Ascending aorta (tissue), 2 donors: ENCODE measurements at places on chromosomes 7 and 10.

DNA sequence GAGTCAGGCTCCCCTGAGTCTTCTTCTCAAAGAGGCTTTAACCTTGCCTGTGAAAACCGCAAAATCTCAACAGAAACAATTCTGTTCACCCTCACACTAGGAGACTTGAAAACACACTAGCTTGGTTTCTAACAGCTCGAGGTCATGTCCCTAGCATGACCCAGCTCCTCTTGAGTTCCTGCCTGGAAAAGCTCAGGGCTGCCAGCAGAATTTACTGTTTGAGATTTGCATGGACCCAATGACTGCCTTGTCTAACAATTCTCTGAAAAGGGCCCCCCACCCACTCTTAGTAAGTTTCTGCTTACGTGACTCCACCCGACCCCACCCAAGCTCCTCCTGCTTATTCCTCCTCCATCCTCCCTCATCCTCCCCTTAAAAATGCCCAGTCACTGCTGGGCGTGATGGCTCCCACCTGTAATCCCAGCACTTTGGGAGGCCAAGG lies 85.1 kb upstream of the KMT2C start:
- DNase-seq = no peak

GRCh38 chr10:75211007-75211691 lies 553 bp downstream of the VDAC2 start:
- no peak for DNase-seq

DNA sequence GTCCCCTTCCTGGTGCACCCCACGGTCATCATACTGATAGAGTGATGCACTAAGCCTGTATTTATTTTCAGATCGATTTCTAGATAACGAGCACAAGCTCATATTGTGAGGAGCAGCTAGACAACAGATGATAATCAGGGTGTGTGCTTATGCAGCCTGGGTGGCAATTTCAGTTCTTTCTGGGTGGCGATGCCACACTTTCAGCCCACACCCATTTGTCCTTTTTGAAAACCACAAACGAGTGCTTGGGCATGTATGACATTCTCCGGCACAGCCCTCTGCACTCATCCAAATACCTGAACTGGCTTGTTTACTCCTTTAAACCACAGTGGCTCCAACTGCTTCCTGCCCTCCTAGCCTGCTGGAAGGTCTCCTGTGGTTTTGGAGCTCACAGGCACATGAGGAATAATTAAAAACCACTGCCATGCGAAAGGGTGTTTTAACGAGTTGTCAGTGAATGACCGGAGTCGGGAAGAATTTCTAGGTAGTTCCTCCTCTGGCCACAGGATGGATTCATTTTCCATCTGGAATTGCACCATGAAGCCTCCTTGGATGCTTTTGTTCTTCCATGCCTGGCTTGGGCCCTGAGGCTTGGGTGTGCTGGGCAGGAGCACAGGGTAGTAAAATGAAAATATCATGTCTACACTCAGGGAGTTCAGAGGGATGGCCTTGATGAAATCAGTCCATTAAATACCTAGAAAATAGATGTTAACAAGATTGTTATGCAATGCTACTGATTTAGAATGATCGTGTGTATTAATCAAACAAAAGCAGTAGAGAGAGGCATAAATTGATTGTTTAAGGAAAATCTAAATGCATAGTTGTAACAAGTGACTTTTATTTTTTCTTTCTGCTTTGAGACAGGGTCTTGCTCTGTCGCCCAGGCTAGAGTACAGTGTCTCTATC lies 52.4 kb upstream of the ITGB1 start:
- DNase-seq = no peak

DNA sequence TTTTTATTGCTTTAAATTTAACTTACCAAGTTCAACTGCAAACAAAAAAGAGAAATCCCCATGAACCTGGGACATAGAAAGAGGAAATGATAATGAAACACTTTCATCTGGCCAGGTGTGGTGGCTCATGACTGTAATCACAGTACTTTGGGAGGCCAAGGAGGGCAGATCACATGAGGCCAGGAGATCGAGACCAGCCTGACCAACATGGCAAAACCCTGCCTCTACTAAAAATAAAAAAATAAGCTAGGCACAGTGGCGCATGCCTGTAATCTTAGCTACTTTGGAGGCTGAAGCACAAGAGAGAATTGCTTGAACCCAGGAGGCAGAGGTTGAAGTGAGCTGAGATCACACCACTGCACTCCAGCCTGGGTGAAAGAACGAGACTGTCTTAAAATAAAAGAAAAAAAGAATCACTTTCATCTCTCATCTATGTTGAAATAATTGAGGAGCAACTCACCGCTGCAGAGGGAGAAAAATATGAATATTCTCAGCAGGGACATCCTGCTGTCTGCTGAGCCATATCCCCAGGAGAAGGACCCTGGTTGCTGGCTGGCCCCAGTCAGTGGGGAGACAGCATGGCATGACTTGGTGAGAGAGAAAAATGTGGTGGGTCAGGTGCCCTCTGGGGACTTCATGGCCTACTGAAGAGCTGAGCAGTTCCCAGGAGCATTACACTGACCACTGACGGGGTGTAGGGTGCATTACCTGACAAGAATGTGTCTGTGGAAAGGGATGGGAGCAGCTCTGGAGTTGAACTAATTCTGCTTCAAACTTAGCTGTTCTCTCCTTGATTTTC lies 22.8 kb upstream of the TARP start:
- DNase-seq = no peak

- no peak for DNase-seq
Measured at GRCh38 chr7:31562002-31562401, 48.1 kb downstream of the ITPRID1 start.

DNA sequence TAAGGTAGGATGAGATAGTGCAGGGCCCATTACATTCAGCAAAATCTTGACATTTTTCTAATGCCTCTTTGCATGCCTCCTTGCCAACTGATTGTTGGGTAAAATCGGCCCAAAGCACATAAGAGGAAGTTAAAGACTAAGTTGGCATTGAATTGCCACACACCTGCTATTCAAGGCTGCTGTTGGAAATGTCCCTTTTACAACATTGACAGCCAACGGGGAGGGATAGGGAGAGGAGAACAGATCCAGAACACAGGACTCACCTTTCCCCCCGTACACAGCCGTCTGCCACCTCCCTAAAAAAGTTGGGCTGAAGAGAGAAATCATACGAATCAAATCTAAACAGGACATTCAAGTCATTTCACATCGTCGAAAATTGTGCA lies 695 bp downstream of the FAM237B start:
- no peak for DNase-seq

- no peak for DNase-seq
Measured at GRCh38 chr7:32643194-32643593, 147.9 kb downstream of the AVL9 start.

DNA sequence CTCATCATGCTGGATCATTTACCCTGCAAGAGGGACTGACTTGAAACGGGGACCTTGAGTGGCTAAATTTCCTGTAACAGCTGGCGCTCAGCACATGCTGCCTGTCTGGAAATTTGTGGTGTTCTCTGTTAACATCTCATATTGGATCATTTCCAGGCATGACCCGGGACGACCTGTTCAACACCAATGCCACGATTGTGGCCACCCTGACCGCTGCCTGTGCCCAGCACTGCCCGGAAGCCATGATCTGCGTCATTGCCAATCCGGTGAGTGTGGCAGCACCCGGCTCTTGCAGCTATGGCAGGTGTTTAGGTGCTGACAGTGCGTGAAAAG lies 9.9 kb downstream of the MDH2 start:
- DNase-seq = no peak

DNA sequence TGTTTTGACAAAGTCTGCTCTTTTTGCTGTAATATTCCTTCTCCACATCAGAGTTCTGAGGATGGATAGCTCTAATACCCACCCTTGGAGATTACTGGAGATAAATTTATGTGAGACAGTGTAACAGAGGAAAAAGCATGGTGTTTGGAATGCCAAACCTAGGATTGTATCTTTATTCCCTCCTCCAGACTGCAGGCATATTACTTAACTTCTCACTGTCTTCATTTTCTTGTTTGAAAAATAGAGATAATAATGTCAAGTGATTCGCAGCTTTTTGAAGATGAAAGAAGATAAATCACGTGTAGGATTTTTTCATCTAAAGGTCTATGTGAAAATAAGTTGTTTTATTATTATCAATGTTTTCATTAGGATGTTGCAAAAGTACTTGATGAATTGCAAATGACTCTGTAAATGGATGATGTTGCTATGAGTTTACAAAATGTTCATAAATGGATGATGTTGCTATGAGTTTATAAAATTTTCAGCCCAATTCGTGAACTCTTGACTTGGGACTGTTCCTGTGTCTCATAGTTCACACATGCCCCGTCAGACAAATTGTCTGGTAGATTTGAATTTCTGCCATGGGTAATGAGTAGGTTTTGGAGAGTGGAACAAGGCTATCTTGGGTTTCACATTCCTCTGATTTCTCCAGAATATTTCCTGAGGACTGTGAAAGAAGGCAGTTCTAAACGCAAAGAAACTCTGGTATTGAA lies 113.1 kb upstream of the IGFBP3 start:
- DNase-seq = no peak

DNA sequence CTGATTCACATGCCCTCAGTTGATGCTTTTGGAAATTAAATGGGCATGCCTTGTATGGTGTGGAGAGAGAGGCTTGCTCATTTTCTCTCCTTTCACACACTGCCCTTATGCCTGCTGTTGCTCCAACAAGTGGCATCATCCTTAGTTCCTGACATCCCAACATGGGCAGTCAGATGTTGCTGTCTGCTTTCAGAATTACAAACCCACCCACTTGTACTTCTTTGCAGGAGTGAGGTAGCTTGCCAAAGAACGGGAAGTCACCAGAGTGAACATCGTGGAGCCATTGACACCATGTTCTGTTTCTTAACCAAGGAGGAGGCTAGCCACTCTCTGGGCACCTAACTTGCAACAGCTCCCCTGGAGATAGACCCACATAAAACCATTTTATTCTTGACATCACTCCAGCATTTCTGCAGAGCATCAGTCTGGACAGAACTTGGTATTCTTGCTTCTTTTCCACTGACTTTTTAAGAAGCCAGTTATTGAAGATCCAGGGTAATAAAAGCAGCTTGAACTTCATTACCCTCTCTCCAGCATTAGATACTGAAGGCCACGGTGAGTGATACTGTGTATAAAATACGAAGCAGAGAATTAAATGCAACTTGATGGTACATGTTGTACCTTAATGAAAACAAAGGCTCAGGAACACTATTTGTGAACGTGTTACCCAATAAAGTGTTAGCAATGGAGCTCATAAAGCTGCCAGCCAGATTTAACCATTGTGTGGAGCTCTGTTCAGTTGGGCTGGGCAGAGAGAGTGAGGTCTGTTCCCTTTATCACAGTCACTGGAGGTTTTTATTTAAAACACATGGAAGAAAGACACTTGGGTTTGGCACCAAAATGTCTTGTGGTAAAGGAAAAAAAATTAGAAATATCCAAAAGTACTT lies 195.8 kb upstream of the HABP2 start:
- no peak for DNase-seq

DNA sequence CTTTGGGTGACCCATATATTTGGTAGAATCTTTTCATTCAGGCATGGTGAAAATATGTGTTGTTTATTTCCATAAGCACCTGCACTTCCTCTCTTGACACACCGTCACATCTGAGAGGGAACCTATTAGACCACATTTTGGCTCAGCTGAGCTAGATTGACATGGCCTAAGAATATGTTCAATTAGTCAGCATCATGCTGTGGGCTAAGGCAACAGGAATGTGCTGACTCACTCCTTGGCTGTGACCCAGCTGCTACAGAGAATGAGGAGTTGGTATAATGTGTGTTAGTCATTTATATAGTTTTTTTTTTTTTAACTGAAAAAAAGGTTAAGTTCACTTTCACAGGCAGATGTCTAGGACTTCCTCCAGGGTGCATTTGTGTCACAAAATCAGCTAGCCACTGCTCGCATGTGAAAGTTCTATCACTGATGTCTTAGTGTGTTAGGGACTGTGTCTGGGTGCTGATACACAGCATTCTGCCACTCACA lies 180.6 kb downstream of the SEMA3E start:
- DNase-seq = peak; percentile 59

DNA sequence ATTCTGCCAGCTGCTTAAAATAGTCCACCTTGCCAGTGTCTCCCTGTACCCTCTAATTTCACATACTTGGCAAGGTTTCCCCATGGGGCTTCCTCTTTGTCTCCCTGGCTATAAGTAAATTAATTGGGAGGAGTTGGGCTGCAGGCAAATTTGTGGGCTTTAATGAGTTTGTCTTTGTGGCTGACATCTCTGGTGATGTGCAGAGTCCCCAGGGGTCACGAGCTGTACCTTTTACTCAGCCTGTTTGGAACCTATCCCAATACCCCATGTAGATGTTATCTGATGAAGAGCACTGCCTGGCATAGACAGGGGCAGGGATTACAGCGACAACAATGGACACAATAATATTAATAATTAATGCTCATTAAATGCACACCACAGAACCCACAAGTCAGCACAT lies 132.5 kb downstream of the SLIT1 start:
- DNase-seq = no peak

DNA sequence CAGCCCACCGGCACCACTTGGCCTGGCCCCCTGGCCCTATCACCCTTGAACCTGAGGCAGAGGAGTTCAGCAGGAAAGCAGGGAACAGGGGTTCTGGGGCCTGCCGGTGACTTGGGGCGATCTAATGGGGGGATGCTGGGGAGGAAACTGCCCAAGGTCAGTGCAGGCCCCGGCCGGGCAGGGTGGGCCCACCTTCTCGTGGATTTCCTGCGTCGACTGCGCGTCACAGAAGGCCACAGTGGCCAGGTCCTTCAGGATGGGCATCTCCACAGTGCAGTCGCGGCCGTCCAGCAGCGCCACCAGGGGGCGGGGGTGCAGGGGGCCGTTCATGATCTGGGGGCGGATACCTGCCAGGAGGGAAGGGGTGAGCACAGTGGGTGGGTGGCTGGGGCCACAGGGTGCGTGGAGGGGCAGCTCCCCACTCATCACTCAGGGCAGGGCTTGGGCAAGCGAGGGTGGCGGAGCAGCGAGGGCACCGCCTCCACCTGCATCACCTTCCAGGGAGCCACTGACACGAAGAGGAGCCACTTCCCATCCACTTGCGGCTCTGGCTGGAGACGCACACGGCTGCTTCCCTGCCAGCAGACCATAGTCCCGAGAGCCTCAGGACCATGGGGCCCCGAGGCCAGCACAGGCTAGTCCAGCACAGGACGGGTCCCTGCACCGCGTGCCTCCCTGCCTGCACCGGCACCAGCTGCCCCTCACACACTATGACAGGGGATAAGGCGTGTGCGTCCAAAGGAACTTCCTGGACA lies 61.4 kb downstream of the ZRANB1 start:
- DNase-seq = peak; percentile 61

GRCh38 chr10:104297697-104298660 lies 29.0 kb downstream of the GSTO2 start:
- no peak for DNase-seq

GRCh38 chr7:70856901-70857630 lies 274.9 kb upstream of the GALNT17 start:
- DNase-seq = peak; percentile 76

DNA sequence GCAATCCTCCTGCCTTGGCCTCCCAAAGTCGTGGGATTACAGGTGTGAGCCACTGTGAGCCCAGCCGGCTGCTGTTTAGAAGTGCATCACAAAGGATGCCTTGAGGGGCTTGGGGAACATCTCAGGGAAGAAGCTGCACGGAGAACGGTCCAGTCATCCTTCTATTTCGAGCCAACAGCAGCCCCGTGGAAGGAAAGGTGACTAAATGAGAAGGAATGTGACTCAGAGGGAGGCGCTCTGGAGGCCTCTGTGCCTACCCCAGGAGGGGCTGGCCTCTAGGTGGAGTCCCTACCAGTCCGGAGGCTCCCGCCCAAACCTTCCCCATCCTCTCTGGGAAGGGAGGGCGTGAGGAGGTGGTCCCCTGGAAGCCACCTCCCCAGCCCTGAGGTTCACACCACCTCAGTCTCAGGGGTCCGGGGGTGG lies 76.2 kb downstream of the CTBP2 start:
- DNase-seq = peak; percentile 91
